ENCODE measurements at places on chromosomes 7 and 10. TPM values are rescaled to one million over a fixed set of nuclear protein-coding genes. Genes with fewer than 3 reads are reported as not detected.
A peak's percentile ranks its signal among the peaks of the same experiment; 100 is the strongest.

Gene LRGUK
- 1.9 TPM for total RNA-seq

- DNase-seq = peak; percentile 43
Measured at GRCh38 chr10:99981581-99982199, 28.1 kb downstream of the DNMBP start.

GRCh38 chr10:12892924-12893323, 108.6 kb downstream of the CCDC3 start:
- DNase-seq = no peak

DNA sequence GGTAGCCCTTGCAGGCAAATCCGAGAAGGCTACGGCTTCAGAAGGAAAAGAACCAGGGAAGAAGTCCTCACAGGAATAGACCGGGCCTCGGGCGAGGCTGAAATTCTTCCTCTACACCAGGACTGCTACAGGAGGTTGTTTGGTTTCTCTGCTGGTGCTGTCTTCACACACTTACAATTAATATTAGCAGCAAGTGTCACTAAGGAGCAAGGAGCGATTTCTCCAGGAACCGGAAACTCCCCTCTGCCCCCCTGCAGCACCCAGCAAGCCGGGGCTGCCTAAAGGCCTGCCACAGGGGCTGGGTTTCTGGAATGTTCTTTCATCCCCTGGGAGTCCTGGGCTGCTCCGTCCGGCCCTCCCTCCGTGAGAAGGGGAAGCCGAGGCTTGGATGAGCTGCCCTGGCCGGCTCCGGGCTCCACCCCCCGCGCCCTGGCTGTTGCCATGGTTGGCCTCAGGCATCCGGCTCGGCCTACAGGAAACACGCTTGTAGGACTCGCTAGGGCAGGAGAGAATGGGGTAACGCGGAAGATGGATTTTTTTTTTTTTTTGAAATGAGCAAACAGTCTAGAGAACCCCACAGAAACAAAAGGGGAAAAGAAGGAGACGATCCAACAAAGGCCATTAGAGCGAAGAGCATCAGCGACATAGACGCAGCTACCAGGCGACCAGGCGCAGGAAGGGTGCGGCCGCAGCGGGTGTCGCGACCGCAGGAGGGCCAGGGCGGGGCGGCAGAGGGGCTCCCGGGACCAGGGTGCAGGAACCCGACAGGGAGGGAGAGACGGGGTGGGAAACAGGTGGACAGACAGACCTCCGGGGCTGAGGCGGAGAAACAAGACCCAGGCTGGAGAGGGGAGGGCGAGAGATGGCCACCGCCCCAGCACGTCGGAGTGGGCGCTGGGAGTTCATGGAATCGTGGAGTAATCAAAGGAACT, 33.0 kb downstream of the EN2 start:
- DNase-seq = peak; percentile 42

- no peak for DNase-seq
Measured at GRCh38 chr7:44122529-44122928, 819 bp downstream of the POLD2 start.

Measured in Karpas-422 (cell line).